NCI-H526 (cell line): ENCODE measurements at places on chromosomes 11 and 22.

DNA sequence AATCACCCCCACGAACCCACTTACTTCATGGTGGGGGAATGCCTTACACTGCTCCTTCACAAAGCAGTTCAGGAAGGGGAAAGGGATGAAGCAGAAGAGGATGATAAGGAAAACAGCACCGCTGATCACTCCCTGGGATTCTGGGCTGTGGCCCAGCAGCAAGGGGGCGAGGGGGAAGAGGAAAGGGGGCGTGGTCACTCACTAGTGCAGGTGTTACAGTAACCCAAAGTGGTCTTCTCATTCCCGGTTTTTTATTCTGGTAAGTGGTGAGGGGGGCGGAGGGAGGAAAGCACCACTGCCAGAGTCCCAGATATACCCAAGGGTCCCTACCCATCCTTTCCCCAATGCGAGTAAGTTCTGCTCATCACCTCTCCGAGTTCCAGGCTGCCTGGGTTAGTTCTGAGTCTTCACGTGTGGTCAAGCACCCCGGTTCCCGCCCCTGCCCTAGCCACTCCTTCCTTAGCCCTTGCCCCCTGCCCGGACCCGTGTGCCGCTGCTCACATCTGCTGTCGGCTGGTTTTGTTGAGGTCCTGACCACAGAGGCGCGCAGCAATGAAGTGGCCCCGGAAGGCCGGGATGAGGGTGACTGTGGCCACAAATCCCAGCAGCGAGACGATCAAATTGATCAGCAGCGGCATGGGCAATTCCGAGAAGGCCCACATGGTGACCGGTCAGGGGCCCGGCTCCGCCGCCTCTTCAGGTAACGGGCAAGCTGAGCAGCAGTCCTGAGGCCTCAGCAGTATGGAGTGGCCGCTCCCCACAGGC, 477 bp downstream of the DPAGT1 start:
- no peak for DNase-seq

- DNase-seq: peak; percentile 4
These were observed 33.8 kb downstream of the ZNF280B start for GRCh38 chr22:22474733-22475132.

GRCh38 chr11:69320326-69320725, 26.4 kb downstream of the MYEOV start:
- DNase-seq: no peak

- no peak for DNase-seq
These were observed 98.6 kb downstream of the KIF18A start for GRCh38 chr11:28009388-28009787.

DNA sequence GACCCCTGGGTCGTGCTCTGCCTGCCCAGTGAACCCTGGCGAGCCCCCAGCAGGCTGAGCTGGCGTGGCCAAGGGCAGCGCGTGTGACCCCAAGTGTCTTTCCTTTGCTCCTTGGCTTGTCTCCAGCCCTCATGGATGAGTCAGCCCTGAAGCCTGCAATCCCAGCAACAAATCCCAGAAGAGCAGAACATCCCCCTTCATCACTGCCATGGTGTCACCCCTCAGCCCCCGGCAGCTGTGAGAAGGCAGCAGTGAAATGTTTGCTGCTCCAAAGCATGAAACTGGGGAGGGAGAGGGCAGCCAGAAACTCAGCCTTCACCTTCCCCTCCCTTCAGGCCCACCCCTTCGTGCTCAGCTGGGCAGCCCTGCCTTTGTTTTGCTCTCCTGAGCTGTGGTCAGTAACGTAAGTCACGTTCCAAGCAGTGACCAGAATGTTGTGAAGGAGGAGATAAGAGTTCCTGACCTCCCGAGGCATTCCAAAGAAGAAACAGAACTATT, 29.8 kb downstream of the ADAMTS15 start:
- no peak for DNase-seq

DNA sequence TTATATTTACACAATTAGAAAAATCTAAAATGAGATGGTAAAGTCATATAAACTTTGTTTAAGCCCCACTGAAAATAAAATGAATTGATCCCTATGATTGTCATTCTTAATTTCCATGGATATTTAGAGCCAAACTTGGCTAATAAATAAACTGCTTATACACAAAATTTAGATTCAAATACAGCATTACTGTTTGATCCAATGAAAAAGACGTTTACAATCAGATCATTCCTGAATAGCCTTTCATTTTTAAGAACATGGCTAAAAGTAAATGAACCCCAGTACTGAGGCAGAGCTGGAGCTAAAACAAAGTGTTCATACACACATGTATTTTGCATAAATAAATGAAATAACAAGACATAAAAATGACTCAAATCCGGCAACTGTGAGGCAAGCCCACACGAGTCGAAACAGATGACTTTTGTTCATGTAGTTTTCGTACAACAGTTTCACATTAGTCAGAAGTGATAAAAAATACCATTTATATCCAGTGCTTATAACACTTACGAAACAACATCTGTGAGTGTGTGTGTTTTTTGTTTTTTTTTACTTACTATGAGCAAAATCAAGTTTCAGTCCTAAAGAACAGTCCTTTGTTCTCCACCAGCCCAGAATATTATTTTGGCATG, 386.5 kb downstream of the SOX6 start:
- DNase-seq: peak; percentile 41

- DNase-seq: no peak
These were observed 142.3 kb downstream of the OR4C45 start for GRCh38 chr11:50174975-50175374.

DNA sequence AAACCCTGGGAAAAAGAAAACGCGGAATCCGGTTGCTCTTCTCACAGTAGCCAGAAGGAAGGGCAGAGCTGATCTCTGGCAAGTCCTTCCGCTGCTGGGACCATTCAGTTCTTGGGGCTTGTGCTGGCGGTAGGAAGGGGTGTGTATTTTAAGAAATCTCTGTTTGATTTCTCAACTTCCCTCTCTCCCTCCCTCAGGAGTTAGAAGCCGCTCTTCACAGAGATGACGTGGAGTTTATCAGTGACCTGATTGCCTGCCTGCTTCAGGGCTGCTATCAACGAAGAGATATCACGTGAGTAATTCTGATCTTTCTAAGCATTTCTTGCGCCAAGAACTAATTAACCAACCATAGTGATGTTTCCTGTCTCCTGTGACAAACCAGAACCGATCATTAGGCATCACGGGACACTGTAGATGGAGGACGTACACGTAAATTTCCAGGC, 85.9 kb upstream of the SLC25A18 start:
- DNase-seq: no peak

- DNase-seq: peak; percentile 42
These were observed 27.9 kb downstream of the YPEL1 start for GRCh38 chr22:21707677-21708076.

DNA sequence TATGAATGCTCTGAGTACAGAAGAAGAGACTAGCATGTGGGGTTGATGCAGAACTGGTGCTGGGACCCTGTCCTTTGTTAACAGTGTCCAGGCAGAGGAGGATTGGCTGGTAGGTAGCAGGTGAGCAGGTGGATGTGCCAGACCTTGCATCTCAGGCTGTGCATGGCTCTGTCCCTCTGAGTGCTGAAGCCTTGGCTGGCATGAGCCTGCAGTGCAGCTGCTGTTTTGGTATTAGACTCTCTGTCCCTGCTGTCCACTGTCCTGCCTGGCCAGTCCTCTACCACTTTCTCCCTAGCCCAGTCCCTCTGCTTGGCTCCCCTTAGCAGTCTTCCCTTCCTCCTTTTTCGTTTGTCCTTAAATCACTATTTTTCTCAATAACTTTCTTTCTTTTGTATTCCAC, 213.6 kb upstream of the ZBED5 start:
- DNase-seq: no peak

DNA sequence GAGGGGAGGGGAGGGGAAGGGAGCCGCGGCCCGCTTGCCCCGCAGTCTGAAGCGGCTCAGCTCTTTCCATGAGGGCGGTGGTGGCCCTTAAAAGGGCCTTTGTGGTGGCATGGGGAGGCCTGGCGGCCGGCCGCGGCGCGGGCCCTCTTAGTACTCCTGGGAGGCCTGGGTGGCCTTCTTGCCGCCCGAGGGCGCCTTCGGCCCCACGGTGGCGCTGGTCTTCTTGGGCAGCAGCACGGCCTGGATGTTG, 6.9 kb downstream of the DPAGT1 start:
- no peak for DNase-seq

- peak; percentile 99 for DNase-seq
These were observed 39.7 kb upstream of the TH start for GRCh38 chr11:2211113-2211971.

DNA sequence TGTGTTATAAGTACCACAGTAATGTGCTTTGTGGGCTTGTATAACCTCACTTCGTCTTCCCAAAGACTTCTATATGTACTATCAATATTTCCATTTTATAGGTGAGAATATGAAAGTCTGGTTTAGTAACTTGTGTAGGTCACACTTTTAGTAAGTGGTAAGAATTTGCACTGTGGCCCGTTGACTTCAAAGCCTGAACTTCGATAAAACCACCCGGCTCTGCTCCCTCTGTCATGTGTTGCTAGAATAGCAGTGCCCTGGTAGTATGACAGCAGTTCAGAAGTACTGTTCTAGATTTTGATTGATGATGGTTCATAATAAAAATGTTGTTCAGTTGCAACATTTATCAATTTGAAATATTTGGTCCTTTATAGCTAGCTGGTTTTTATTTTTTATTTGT, 110.2 kb upstream of the SORL1-AS1 start:
- no peak for DNase-seq

GRCh38 chr11:44877571-44878497, 72.8 kb downstream of the TP53I11 start:
- DNase-seq: no peak

DNA sequence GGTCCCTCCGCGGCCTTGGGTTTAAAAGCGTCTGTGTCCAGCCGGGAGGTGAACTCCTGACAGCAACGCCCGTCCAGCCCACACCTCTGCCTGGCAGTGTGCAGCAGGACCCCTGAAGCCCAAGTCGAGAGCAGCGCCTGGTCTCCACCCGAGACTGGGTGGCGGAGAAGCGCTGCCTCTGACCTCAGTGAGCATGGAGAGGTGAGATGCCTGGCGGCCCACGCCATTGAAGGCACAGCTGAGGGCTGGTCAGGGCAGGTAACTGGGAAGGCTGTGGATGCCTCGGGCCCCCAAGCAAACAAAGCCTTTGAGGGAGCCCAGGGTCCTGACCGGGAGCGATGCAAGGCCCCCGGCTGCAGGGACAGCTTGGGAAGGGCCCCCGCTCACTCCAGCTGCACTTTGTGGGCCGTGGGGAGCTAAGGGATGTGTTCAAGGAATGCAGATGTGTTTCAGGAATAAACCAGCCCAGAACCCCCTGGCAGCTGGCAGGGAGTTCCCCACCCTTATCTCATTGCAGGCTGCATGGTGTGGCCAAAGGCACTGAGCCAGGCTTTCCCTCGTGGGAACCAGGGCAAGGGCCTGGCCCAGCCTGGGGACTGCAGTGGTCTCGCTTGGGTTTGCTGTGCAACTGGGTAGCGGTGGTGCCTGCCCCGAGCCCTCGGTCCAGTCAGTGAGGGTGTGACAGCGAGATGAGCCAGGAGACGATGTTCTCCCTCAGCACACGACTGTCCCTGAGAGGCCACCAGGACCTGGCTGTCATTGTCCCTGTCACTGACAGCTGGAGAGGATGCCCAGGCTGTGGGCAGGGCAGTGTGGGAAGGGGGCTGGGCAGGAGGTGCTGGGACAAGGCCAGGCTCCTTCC, 92.5 kb downstream of the WNT7B start:
- DNase-seq: no peak

- peak; percentile 51 for DNase-seq
These were observed 15.2 kb downstream of the ELMOD1 start for GRCh38 chr11:107606141-107606540.

DNA sequence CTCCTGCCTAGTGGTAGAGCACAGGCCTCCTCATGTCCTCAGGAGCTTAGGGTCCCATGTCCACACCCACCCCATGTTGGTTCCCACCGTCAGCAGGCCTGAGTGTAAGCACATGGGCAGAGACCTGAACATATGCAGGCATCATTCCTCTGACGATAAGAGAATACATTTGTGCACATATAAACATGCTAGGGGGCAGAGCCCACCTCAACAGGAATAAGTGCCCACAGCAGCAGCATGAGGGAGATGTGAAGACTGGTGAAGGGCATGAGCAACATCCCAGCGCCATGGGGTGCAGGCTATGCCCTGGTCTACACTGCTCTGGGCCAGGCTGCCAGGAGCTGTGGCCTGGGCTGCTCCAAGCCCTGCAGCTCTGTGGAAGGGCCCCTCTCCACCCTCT, 16.9 kb downstream of the ADORA2A start:
- DNase-seq: no peak

- no peak for DNase-seq
These were observed 8.5 kb downstream of the RAB30 start for GRCh38 chr11:83063073-83063754.

DNA sequence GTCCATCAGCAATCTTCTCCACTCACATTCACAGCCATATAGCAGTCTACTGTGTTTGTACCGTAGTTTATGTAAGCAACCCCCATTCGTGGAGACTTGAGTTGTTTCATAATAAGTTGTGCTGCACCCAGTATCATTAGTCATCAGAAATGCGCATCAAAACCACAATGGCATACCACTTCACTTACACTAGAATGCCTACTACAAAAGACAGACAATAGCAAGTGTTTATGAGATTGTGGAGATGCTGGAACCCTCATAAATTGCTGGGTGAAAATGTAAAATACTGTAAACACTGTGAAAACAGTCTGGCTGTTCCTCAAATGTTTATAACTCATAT, 133.3 kb downstream of the ATXN10 start:
- DNase-seq: no peak

DNA sequence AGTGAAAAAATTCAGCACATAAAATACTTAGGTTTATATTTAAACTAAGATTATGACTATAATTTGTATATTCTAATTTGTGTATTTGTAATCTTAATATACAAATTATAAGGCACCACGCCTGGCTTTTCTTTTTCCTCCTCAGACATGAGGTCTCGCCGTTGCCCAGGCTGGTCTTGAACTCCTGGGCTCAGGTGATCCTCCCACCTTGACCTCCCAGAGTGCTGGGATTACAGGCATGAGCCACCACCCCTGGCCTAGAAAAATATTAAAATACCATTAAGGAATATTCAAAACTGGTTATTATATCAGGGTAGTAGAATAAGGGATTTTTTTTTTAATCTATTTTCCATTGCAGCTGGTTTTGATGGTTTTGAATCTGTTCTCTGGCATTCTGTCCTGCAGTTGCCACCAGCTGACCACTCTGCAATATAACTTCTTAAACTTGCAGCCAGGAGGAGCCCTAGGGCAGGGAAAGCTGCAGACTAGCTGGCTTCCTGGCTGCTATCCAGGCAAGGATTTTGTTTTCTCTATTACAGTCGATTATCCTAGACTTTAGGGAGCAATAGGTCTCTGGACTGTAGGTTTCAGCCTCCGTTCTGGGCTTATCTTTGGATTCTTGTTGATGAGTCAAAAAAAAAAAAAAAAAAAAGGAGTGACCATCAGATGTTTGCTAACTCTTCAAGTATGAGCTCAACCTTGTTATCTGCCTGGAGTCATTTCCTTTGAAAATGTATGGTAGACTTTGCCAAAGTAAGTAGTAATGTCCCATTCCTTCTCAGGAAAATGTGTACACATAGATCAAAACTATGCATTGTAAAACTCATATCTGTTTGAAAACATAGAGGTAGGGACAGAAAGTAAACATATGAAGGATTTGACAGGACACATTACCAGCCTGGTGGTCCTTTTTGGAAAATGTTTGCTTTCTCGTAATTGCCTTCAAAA, 13.2 kb downstream of the POLA2 start:
- DNase-seq: peak; percentile 67

GRCh38 chr11:119087747-119088241, 3.1 kb downstream of the HMBS start:
- no peak for DNase-seq

GRCh38 chr11:23973244-23973643, 523.6 kb upstream of the LUZP2 start:
- DNase-seq: peak; percentile 23

- DNase-seq: no peak
These were observed 796 bp upstream of the YIF1A start for GRCh38 chr11:66289548-66290329.

GRCh38 chr11:11563200-11563975, 58.4 kb downstream of the GALNT18 start:
- no peak for DNase-seq
